ENCODE measurements at places on chromosomes 13 and 19.

- DNase-seq = no peak
These were observed 24.1 kb upstream of the WDR18 start for GRCh38 chr19:960020-960419.

DNA sequence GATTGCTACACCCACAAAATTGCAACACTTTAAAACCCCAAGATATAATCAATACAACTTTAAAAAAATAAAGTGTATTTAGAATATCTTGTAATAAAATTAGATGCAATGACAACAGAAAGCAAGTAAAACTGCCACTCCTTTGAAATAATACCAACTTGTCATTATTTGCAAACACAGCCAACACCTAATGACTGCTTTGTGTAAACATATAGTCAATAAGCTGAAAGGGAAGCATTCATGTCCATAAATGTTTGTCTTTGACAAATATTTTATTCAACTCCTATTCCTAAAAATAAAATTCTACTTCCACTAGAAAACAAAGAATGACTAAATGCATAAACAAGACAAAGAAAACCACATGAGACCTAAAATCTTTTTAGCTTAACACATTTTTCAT is 6.6 kb downstream of the SMAD9 start:
- DNase-seq = no peak

GRCh38 chr13:41384749-41385503 is 72.4 kb upstream of the RGCC start:
- no peak for DNase-seq

- DNase-seq = no peak
These were observed 34.4 kb downstream of the MAP4K1 start for GRCh38 chr19:38583219-38583984.

DNA sequence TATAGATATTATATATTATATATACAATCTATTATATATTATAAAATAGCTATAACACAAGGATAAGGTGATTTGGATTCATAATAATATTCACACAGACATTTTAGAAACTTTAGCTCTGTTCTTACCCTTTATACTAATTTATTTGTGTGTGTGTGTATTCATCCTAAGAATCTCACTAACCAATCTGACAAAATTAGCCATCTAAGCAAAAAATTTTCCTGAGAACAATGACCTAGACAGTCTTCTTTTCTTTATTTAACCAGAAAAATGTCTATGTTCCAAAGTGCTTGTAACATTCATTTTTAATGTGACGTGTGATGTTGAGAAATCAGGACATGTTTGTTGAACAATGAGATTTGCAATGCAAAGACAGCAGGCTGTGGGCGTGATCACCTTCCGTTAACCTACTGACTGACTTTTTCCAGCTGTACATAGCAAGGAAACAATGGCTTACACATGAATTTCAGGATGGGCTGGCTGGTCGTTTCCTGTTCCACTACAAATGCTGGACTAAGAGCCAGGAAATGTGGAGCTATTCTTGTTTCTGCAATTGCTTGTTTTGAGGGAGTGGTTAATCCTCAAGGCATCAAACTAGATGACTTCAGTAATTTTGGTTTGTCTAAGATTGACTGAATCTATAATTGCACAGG is 634.6 kb upstream of the ARGLU1 start:
- DNase-seq = no peak

- DNase-seq = no peak
These were observed 14.8 kb downstream of the STX10 start for GRCh38 chr19:13135068-13136062.

DNA sequence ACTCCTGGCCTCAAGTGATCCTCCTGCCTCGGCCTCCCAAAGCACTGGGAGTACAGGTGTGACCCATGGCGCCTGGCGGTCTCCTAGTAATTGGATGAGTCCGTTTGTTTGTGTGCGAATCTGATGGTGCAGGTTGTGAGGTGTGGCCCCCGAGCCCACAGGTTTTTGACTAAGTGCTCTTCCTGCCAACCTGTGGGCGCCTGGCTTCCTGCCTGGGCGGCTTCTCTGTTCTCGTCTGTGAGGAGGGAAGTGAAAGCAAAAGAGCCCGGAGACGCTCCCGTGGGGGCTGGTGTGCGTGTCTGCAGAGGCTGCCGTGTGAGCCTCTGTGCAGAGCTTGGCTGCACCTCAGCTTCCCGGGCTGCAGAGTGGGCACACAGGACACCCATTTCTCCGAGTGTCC is 10.0 kb downstream of the ARHGAP45 start:
- DNase-seq = no peak

DNA sequence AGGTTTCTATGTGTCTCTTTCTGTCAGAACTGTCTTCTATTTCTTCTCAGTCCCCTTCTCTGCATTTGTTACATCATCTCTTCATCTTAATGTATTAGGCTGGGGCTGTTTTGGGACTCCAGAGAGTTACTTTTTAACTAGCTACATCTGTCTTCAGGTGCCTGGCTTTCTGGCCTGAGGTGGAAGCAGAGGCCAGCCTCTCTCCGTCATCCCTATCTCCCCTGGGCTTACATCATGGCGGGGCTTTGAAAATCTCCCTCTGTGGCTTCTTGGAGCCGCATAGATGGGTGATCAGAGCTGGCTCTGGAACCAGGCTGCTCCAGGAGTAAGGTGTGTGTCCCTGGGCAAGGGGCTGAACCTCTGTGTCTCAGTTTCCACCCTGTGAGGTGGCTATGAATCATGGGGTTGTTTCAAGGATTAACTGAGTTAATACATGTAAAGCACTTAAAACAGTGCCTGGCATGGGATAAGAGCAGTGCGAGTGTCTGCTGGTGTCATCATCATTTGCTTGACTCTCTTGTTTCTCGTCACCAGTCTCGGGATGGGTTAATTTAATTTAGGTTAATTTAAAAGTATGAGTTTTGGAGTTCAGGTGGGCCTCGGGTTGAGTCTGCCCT is 2.0 kb downstream of the EPN1 start:
- no peak for DNase-seq
